Stimulated activated CD4-positive, alpha-beta T cell treated with anti-CD3 and anti-CD28 coated beads, TNF-alpha, amount 100 ng/mL, for 4 hours (primary cell): ENCODE measurements at places on chromosomes 2 and 18.

GRCh38 chr2:204170411-204170810 is 233.8 kb downstream of the ICOS start:
- no peak for DNase-seq

DNA sequence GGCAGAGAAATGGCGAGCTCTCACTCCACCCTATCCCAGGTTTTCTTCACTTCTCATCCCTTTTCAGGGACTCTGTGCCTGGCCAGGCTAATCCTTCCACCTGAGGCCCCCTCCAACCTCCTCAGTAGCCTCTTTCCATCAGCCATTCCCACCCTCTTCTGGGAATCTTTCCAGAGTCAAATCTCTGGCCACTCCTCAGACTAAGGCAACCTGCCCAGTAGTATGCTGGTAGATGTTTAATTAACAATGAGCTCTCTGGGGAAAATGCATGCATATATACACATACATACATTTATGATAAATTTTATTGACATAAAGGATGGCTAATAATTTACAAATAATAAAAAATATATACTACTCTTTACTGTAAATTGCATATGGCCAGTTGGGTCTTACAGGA is 11.4 kb upstream of the ASPRV1 start:
- DNase-seq, result no peak

DNA sequence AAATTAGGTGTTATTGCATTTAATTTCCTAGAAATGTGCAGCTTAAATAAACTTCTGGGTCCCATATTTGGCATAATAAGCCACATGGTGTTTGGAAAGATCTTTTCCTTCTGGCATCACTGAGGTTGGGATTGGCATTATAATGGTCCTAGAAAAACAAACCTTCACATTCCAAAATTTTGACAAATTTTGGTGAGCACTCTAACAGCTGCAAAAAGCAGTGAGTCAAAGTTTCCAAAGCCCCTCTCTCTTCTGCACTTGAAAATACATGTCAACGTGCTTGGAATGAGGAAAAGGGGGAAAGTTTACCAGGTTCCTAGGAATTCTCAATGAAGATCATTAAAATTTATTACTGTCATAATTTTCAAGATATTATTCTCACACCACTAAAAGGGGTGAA is 77.8 kb upstream of the STK17B start:
- no peak for DNase-seq

DNA sequence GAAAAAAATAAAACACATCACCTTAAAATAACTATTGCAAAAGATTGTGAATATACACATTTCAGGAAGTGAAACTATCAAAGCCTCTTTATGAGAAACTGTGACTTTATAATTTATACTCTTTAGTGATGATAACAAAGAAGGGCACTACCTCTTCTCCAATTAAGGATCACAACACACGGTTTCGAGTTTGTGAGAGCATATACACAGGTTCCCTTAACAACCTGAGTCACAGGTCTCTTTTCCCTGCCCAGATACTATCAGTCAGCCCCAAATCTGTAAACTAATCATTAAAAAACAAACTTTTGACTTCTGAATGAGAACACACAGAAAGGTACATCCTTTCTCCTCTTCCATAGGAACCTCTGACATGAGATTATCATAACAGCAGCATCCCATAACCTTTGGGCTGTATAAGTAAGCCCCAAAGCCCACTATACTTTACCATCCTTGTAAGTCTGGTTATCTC is 44.9 kb downstream of the PTPN2 start:
- DNase-seq, result no peak

GRCh38 chr2:161969159-161969558 is 104.9 kb downstream of the DPP4 start:
- no peak for DNase-seq

- no peak for DNase-seq
Measured at GRCh38 chr2:131032393-131032836, 60.8 kb downstream of the FAM168B start.

GRCh38 chr2:106886916-106887758 is 1.2 kb upstream of the ST6GAL2 start:
- no peak for DNase-seq

DNA sequence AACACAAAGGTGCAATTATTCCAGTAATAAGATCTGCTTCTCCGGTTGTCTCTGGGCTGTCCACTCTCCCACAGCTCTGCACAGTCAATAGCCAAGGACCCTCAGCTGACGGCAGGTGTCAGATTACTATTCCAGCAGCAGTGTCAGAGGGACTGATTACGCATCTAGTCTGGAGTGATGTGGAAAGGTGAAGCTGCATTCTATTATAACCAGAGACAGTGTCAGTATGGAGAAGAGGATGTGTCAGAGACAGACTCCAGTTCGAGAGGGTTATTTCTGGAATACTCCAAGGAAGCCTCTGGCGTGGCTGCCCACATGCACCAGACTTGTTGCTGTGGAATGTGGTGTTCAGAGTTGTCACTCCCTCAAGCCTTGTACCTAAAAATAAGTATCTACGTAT is 163.6 kb upstream of the TMEM200C start:
- DNase-seq, result no peak

DNA sequence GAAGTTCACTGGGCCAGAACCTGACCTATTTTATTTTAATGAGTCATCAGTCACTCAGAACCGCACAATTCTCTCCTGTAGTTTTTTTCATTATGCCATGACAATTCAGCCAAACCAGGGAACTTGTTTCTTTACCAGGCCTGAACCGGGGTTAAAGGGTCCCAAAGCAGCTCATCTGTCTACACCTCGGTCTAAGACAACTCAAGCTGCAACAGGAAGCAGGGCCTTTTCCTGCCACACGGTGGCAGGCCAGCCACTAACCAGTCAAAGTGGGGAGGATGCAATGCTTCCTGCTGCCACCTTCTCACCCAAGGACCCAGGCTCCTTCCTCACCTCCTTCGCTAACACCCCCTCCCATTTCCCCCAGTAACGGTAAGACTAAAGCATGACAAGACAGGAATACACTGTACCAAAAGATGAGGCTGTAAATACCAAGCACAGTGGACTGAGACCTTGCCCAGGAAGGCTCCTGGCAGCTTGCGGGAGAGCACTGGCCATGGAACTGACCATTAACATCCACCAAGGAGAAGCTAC is 56.7 kb upstream of the ACKR3 start:
- peak; percentile 39 for DNase-seq

DNA sequence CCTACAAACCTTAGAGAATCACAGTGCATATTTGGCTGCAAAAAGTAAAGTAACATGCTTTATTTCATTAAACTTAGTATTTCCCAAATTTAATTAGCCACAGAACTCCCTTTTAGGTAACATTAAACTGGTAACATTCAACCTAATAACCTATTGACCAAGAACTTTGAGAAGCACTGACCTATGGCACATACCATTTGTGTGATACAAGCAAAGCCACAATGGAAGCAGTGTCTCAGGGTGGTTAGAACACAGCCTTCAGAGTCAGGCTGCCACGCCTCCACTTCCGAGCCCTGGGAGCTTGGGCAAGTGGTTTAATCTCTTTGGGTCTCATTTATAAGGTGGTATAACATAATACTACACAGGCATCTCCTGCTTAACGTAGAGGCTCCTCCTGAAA is 301.4 kb downstream of the PDE11A start:
- DNase-seq, result no peak

DNA sequence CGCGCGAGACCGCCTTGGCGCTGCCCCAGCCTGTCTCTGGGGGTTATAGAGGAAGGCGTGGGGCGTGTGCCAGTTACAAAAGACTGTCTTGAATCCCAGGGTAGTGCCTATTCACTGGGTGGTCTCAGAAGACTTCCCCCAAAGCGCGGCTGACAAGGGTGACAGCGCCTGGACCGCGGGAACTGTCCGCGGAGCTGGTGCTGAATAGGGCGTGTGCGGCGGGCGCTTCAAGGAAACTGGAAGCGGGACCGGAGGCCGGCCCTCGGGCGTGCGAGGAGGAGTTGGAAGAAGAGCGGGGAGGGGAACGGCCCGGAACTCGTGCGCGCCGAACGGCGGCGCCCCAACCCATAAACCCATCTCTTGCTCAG is 2.3 kb downstream of the EGR4 start:
- no peak for DNase-seq

GRCh38 chr2:132588576-132588975 is 81.4 kb downstream of the LYPD1 start:
- DNase-seq, result no peak

DNA sequence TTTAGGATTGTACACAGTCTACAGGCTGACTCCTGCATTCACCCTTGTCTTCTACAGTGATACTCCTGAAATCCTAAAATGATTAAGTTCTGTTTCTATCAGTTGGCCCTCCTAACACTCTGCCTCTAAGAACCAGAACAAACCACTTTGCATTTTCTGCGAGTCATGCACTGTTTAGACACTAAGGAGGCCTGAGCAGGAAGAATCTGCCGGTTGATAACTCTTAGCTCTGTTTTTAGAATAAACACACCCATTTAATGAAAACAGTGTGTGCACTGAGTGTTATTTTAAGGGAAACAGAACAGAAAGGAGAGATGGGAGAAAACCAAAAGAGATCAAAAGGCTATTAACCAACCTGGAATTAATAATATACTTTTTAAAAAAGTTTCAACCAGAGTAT is 22.9 kb upstream of the SSB start:
- DNase-seq, result no peak

GRCh38 chr2:128775217-128775913 is 456.7 kb upstream of the HS6ST1 start:
- DNase-seq, result no peak

GRCh38 chr2:219171231-219171651 is 1.4 kb upstream of the SLC23A3 start:
- no peak for DNase-seq

- DNase-seq, result no peak
Measured at GRCh38 chr2:202909394-202910192, 1.9 kb downstream of the WDR12 start.

GRCh38 chr2:42843611-42844010 is 51.2 kb upstream of the HAAO start:
- no peak for DNase-seq

DNA sequence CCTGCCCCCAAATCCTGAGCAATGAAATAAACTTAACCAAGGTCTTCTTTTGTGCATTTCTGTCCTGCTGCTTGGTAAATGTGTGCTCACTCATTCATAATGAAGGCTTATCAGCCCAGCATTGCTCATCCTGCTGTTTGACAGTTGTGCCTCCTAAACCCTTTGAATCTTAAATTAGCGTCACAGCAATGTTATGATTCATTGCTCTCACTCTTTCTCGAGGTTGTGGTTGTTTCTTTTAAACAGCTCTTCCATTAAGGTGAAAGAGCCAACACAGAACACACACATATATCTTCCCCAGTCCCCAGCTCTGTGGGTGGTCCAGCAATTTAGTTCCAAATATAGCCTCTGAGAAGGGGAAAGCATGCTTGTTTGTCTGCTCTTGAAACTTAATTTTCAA is 84.0 kb downstream of the EVA1A start:
- no peak for DNase-seq

GRCh38 chr2:75287624-75288316 is 88.5 kb upstream of the TACR1 start:
- no peak for DNase-seq

DNA sequence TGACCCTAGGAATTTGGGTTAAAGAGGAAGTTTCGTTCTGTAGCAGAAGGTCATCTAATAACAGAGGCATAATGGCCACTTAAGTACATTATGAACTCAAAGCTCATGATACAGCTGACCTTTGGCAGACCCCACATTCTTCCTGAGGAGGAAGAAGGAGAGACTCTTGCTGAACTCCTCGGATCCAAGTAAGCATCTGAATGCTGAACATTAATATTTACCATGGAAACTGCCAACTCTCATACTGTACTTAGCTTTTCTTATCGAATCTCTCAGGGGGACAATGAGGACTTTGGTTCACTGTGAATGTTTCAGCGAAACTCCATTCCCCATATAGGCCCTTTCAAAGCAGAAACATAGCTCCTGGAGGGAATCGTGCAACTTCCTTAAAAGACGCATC is 781.4 kb upstream of the GYPC start:
- DNase-seq, result no peak

DNA sequence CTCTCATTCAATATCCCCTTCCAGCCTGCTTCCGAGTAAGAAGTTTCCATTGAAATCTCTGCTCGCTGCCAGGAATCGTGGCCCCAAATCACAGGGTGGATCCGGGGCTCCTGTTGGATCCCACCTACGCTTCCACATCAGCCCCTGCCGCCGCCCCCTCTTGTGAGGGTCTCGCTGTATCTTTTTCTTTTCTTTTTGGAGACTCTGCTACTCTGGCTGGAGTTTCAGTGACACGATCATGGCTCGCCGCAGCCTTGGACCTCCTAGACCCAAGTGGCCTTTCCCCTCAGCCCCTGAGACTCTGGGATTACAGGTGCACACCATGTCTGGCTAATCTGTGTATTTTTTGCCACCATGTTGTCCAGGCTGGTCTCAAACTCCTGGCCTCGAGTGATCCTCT is 246.8 kb upstream of the PXDN start:
- DNase-seq, result no peak
